Anterior cingulate cortex (tissue), 58 donors: ENCODE measurements at places on chromosomes 13 and 19.

DNA sequence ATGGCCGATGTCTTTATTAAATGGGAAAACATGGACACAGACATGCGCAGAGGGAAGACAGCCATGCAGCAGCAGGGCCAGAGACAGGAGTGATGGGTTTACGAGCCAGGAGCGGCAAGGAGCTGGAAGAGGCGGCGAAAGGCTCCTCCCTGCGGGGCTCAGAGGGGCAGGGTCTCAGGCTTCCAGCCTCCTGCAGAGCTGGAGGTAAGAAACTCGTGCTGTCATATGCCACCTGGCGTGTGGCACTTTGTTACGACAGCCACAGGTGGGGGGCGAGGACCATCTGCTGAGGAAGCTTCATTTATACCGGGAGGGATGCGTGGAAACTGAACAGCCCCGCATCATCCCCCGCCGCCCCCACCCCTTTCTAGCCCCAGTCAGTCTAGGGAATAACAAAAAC lies 52.0 kb upstream of the SPACA7 start:
- DNase-seq, result no peak

DNA sequence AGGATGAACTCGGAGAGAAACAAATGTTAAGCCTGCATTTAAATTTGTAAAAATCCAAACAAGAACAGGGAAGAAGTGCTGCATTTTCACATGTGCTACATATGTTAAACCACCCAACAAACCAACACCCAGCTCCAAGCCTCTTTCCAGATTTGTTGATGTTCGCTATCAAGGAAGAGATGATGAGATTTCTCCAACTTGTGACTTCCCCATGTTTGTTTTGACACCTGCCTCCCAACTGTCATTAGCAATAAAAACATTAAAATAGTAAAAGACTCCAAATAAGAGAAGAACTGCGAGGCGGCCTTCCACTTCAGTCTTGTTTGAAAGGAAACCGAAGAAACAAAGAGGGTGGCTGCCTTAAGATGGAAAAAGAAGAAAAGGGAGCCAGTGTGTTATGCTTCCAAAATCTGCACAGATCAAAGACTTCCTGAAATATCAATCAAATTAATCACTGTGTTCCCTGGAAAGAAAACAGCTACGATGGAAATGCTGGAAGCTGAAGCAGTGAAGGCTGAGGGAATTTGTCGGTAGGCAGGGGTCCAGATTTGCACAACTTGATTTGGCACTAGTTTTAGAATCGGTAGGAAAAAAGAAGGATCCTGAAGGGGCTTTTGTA lies 14.0 kb upstream of the GGACT start:
- DNase-seq, result no peak

DNA sequence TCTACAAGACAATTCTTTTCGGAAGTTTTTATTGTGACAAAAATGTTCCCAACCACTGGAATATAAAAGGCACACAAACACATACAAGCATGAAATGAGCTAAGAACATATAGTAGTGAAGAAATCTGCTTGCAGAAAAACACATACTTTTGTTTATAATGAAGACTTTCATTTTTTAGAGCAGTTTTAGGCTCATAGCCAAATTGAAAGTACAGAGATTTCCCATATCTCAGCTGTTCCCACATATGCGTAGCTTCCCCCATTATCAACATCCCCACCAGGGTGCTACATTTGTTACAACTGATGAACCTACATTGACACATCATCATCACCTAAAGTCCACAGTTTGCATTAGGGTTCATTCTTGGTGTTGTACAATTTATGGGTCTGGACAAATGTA lies 249.4 kb downstream of the KCTD12 start:
- DNase-seq, result no peak

GRCh38 chr19:30111021-30111855 lies 169.2 kb downstream of the URI1 start:
- DNase-seq, result no peak

GRCh38 chr13:22800526-22801401 lies 380.0 kb upstream of the SGCG start:
- no peak for DNase-seq
